ENCODE measurements at places on chromosomes 7 and 10.

DNA sequence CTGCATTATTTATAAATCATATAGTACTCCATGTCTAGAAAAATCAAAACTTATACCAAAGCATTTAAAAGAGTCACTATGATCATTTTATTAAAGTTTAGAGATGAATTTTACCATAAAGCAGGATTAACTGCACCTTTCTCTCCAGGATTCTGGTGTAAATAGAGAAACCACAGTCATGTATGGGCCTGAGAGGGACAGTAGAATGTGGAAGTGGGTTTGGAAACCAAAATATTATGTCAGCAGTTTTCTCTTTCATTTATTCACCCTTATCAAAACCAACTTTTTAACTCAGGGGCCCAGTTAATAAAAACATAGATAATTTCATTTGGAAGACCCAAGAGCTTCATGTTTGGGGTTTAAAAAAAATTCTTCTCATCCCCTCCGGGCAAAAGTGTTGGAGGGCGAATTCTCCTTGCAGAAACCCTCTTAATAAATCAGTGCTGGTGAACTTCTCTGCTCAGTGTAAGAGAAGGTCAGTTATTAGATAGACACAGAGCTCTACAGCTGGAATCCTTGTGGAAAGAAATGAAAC, 266.2 kb downstream of the CREB5 start:
- no peak for DNase-seq

GRCh38 chr7:83876593-83876992, 227.7 kb upstream of the SEMA3E start:
- DNase-seq: no peak

DNA sequence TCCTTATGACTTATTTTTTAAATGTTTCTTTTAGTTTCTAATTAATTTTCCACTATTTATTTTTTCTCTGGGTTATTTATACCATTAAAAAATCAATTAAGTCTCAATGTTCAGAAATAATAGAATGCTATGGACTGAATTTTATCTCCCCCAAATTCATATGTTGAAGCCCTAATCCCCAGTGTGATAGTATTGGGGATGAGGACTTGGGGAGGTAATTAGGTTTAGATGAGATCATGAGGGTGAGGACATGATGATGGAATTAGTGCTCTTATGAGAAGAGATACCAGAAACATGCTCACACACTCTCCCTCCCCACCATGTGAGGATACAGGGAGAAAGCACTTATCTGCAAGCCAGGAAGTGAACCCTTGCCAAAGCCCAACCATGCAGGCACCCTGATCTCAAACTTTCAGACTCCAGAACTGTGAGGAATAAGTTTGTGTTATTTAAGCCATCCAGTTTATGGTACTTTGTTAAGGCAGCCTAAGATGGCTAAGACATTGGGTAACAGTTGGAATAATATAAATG, 202.6 kb downstream of the MDFIC start:
- DNase-seq: no peak

DNA sequence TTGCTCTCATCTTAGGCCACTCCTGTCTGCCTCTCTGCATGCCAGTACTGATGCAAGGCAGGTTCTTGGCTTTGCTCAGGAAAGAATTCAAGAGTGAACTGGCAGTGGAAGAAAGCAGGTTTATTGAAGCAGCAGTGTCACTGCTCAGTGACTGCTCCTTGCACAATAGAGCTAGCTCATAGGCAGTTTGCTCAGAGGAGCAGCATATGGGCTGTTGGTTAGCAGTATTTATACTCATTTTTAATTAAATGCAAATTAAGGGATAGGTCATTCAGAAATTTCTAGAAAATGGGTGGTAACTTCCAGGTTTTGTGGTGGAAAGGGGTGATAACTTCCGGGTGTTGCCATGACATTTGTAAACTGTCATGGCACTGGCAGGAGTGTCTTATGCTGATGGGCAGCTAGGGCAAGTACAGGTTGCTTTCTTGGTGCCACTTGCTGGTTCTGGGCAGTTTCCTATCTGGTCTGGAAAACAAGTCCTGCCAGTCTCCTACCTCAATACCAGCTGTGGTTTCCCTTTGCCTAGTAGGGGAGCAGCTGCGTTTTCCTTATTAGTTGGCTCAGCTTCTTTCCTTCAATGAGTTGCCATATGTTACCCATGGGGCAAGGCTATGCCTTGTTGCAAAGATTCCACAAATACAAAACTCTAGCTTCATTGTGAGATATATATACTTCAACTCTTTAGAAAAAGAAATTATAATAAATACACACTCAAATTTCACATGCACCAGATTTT, 64.8 kb upstream of the CALD1 start:
- DNase-seq: peak; percentile 56

DNA sequence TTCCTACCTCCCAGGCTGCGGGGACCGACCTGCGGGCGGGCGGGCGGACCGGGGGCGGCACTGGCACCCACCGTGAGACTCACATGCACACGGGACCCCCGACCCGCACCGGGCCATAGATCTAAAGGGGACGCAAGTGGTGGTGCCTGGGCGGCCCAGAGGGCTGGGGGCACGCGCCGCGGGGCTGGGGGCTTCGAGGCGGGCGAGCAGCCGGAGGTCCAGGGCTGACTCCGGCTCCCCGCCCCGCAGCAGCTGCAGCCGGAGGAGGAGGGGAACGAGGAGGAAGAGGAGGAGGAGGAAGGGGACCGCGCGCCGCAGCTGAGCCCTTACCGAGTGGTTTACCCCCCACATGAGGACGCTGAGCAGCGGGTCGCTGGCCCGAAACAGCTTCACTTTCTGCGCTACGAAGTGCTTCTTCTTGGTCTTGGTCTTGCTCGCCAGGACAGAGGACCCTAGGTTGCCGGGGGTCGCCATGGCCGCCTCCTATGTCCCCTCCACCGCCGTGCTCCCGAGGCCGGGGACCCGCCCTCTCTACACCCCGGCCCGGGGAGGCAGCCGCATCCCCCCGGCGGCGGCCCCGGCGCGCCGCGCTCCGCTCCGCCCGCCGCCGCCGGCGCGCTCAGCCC, 412 bp downstream of the PIP4K2A start:
- no peak for DNase-seq

DNA sequence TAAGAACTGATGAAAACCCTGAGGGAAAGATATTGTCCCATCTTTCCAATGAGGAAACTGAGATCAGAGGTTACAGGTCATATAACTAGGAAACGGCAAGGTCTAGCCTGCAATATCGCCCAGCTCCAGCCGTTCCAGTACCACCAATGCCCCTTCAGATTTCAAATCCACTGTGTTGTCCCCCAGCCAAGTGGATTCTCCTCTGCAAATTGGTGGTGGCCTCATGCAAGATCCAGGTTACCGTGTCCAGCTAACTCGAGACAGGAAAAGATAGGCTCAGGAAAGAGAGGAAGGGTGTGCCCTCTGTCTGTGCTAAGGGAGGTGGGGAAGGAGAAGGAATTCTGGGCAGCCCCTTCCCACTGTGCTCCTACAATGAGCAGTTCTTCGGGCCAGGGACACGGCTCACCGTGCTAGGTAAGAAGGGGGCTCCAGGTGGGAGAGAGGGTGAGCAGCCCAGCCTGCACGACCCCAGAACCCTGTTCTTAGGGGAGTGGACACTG, 25.3 kb downstream of the PRSS2 start:
- no peak for DNase-seq
